ENCODE measurements at places on chromosomes 7 and 10. TPM values are rescaled to one million over a fixed set of nuclear protein-coding genes. Genes with fewer than 3 reads are reported as not detected.
A peak's percentile ranks its signal among the peaks of the same experiment; 100 is the strongest.

Gene MKRN1
- 46.2 TPM for total RNA-seq

Gene TSPAN13
- total RNA-seq = 24.7 TPM

- H3K36me3 ChIP-seq = no peaks in the 10 kb centered on the region
- H3K27ac ChIP-seq = no peak overlapping the region
- peak; percentile 16 for DNase-seq
- H3K27me3 ChIP-seq = no peaks in the 10 kb centered on the region
- H3K4me3 ChIP-seq = no peak overlapping the region
- no peaks in the 10 kb centered on the region for H3K4me1 ChIP-seq
These were observed 35.4 kb upstream of the KNDC1 start for GRCh38 chr10:133124357-133125211.

- H3K4me1 ChIP-seq = peaks cover 26% of the 10 kb centered on the region
- no peak for DNase-seq
- no peaks in the 10 kb centered on the region for H3K27me3 ChIP-seq
- H3K4me3 ChIP-seq = peak overlapping the region; percentile 56
These were observed 367 bp upstream of the AVL9 start for GRCh38 chr7:32494946-32495297.

- H3K27me3 ChIP-seq = no peaks in the 10 kb centered on the region
- no peak for DNase-seq
These were observed 5.8 kb downstream of the AEBP1 start for GRCh38 chr7:44109991-44110390.

DNA sequence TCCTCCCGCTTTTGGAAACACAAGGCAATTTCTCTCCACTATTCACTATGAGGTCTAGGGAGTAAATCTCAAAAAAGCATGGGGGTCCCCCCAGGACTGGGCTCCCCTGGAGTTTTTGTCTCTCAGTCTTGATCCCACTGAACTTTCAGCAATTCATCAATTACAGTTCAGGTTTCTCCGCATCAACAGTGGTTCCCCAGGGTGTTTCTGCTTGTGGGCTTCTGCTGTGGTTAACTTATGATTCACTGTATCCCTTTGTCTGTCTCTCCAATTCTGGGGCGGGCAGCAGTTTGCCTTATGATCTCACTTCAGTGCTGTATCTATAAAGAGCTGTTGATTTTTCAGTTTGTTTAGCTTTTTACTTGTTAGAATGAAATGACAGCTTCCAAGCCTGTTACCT is 142.6 kb upstream of the CDC14C start:
- no peak overlapping the region for H3K4me3 ChIP-seq
- H3K27me3 ChIP-seq = no peaks in the 10 kb centered on the region
- H3K27ac ChIP-seq = no peak overlapping the region
- DNase-seq = no peak
- no peaks in the 10 kb centered on the region for H3K4me1 ChIP-seq

GRCh38 chr10:92699193-92699517 is 9.4 kb downstream of the HHEX start:
- peaks cover 49% of the 10 kb centered on the region for H3K4me1 ChIP-seq
- no peak overlapping the region for H3K4me3 ChIP-seq
- H3K27me3 ChIP-seq = no peaks in the 10 kb centered on the region
- H3K27ac ChIP-seq = no peak overlapping the region
- no peak for DNase-seq

DNA sequence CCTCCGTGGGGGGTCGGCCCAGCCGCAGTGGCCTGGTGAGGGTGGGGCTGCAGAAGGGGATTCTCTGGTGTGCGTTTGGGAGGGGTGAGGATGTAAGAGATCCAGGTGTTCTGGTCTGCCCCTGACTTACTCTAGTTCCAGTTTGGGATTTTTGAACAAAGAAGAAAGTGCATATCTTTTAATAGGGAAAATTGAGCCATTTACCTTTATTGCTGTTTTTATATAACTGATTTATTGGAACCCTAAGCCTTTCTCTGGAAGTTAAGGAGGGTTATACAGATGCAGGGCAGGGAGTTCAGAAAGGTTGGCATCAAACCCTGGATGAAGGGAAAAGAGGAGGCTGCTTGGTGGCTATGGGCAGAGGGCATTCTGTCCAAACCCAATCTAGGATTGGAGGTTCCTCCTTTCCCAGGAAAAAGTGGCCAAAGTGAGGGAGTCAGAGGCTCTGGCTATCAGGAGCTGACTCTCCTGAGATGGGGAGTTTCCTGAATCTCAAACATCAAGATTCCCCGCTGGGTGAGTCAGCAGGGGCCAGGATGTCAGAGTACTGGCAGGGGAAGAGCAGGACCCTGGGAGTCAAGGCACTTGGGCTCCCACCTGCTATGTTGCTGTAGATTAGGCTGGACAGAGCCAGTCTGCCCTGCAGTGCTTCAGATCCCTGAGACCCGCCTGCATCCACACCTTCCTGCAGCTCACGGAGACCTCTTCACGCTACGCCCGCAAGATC is 67.5 kb downstream of the CLIP2 start:
- DNase-seq = no peak
- no peak overlapping the region for H3K4me3 ChIP-seq
- H3K36me3 ChIP-seq = no peaks in the 10 kb centered on the region
- H3K27ac ChIP-seq = no peak overlapping the region

DNA sequence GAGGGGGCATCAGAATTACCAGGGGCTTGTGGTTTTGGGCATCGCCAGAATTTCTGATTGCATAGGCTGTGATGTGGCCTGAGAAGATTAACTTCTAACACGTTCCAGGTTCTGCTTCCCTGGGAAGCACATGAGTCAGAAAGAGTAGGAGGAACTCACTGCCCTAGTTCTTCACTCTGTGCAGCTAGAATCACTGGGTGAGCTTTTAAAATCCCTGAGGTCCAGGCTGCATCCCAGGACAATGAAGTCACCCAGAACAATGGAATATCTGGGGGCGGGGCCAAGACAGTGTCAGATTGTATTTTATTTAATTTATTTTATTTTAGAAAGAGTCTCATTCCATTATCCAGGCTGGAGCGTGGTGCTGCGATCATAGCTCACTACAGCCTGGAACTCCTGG is 636.5 kb downstream of the CALN1 start:
- no peak overlapping the region for H3K27ac ChIP-seq
- no peak for DNase-seq
- H3K4me1 ChIP-seq = no peaks in the 10 kb centered on the region
- H3K27me3 ChIP-seq = no peaks in the 10 kb centered on the region
- H3K4me3 ChIP-seq = no peak overlapping the region
- H3K36me3 ChIP-seq = no peaks in the 10 kb centered on the region

DNA sequence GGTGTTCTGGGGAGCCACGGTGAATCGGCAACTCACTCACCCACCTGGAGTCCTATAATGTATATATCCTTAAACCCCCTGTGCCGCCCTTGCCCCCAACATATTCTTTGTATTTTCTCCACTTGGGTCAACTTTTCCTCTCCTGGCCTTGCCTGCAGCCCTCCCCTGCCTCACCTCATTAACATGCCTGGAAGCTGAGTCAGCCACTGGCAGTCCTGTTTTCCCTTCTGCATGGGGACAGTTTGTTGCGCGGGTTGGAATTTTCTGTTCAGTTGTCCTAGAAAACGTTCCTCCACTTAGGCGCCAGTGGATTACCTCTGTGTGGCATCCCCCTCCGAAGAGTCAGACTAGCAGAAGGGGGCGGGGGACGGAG is 97.4 kb downstream of the C10orf105 start:
- no peak overlapping the region for H3K4me3 ChIP-seq
- peak; percentile 45 for DNase-seq
- H3K4me1 ChIP-seq = peaks cover 16% of the 10 kb centered on the region
- H3K27ac ChIP-seq = peak overlapping the region; percentile 36
- H3K36me3 ChIP-seq = no peaks in the 10 kb centered on the region

Measured in body of pancreas (tissue), 4 donors.